Calu3 (cell line): ENCODE measurements at places on chromosomes 2 and 18.
A peak's percentile ranks its signal among the peaks of the same experiment; 100 is the strongest.

- peaks cover 18% of the 10 kb centered on the region for H3K36me3 ChIP-seq
- peak overlapping the region; percentile 11 for H3K27ac ChIP-seq
- H3K27me3 ChIP-seq = no peaks in the 10 kb centered on the region
- peaks cover 8% of the 10 kb centered on the region for H3K4me1 ChIP-seq
Measured at GRCh38 chr2:142130111-142131009, 456 bp downstream of the LRP1B start.

- H3K4me1 ChIP-seq = no peaks in the 10 kb centered on the region
- no peak overlapping the region for H3K27ac ChIP-seq
- no peaks in the 10 kb centered on the region for H3K36me3 ChIP-seq
- no peaks in the 10 kb centered on the region for H3K27me3 ChIP-seq
- DNase-seq = no peak
Measured at GRCh38 chr18:49866680-49867079, 53.3 kb upstream of the ACAA2 start.

DNA sequence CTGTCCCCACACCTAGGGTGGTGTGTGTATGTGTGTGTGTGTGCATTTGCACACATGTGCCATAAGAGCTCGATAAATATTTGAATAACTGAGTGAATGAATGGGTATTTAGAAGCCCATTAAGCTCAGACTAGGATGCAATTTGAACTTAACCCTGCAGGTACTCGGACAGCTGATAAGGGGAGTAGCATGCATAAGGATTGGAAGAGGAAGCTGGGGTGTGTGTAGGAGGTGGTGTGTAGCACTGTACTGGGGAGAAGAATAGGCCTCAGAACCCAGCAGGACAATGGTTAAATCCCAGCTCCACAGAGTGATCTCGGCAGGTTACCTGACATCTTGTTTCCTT lies 1.8 kb upstream of the KCNF1 start:
- no peaks in the 10 kb centered on the region for H3K4me1 ChIP-seq
- peaks cover 91% of the 10 kb centered on the region for H3K27me3 ChIP-seq
- H3K36me3 ChIP-seq = no peaks in the 10 kb centered on the region
- DNase-seq = no peak
- no peak overlapping the region for H3K27ac ChIP-seq

- H3K27ac ChIP-seq = no peak overlapping the region
- no peak for DNase-seq
- no peak overlapping the region for H3K4me3 ChIP-seq
- no peaks in the 10 kb centered on the region for H3K27me3 ChIP-seq
Measured at GRCh38 chr2:112728029-112728362, 7.2 kb downstream of the NT5DC4 start.

GRCh38 chr2:222448748-222449181 lies 24.4 kb downstream of the SGPP2 start:
- peaks cover 38% of the 10 kb centered on the region for H3K4me1 ChIP-seq
- peaks cover 9% of the 10 kb centered on the region for H3K36me3 ChIP-seq
- H3K27ac ChIP-seq = no peak overlapping the region
- no peaks in the 10 kb centered on the region for H3K27me3 ChIP-seq
